ENCODE measurements at places on chromosomes 3 and 15.

DNA sequence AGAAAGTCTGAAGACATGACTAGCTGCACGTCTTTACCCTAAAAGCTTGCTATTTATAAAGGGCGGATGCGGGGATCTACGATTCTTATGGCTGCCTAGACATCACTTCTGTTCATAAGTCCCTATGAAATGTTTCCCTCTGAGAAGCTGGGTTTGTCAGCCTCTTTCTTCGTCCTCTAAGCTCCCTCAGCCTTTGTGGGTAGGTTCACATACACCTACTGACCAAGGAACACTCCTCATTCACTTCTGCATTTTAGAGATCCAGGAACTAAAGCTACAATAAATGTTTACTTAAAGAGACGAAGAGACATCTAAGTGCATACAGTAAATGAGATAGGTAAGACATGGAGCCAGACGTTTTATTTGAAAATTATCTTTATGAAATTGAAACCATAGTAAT lies 16.7 kb upstream of the RAMAC start:
- H3K36me3 ChIP-seq, result no peaks in the 10 kb centered on the region
- no peak for DNase-seq
- no peak overlapping the region for H3K4me3 ChIP-seq
- no peaks in the 10 kb centered on the region for H3K27me3 ChIP-seq

DNA sequence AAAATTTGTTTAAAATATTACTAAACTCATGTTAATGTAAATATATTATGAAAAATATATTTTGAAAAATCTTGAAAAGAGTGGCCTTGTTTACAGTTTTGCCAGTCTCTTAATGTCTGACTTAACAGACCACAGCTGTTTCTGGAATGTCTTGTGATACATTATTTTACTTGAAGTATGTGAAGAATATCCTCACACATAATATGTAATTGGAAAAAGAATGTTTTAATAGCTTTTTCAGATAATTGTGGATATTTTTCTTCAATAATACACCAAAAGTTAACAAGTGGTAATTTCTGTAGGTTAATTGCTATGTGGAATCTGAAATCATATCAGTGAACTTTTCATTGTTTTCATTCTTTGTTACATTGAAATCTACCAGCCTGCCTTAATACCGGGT lies 101.3 kb downstream of the UBE2E2 start:
- H3K27me3 ChIP-seq, result no peaks in the 10 kb centered on the region
- no peak for DNase-seq
- no peaks in the 10 kb centered on the region for H3K36me3 ChIP-seq
- H3K4me1 ChIP-seq, result peaks cover 10% of the 10 kb centered on the region

- peak overlapping the region; percentile 3 for H3K4me3 ChIP-seq
- no peaks in the 10 kb centered on the region for H3K27me3 ChIP-seq
- H3K27ac ChIP-seq, result no peak overlapping the region
Measured at GRCh38 chr3:15683253-15683652, 81.7 kb downstream of the BTD start.

GRCh38 chr15:51126842-51127241 lies 32.1 kb upstream of the TNFAIP8L3 start:
- H3K36me3 ChIP-seq, result no peaks in the 10 kb centered on the region
- no peak overlapping the region for H3K27ac ChIP-seq
- H3K4me1 ChIP-seq, result peaks cover 2% of the 10 kb centered on the region
- H3K27me3 ChIP-seq, result no peaks in the 10 kb centered on the region
- no peak overlapping the region for H3K4me3 ChIP-seq

- H3K4me3 ChIP-seq, result no peak overlapping the region
- H3K27ac ChIP-seq, result no peak overlapping the region
- DNase-seq, result no peak
- H3K4me1 ChIP-seq, result no peaks in the 10 kb centered on the region
- H3K36me3 ChIP-seq, result no peaks in the 10 kb centered on the region
Measured at GRCh38 chr3:60600848-60601247, 650.4 kb downstream of the FHIT start.

- H3K36me3 ChIP-seq, result no peaks in the 10 kb centered on the region
- H3K4me3 ChIP-seq, result no peak overlapping the region
- H3K27ac ChIP-seq, result no peak overlapping the region
- no peak for DNase-seq
- peaks cover 14% of the 10 kb centered on the region for H3K27me3 ChIP-seq
Measured at GRCh38 chr15:72797834-72798233, 14.3 kb upstream of the ADPGK start.

- no peak overlapping the region for H3K4me3 ChIP-seq
- DNase-seq, result no peak
- no peak overlapping the region for H3K27ac ChIP-seq
- H3K4me1 ChIP-seq, result no peaks in the 10 kb centered on the region
- H3K27me3 ChIP-seq, result no peaks in the 10 kb centered on the region
- H3K36me3 ChIP-seq, result no peaks in the 10 kb centered on the region
Measured at GRCh38 chr3:120119846-120120510, 25.7 kb upstream of the GSK3B start.

- no peaks in the 10 kb centered on the region for H3K36me3 ChIP-seq
- H3K4me1 ChIP-seq, result peaks cover 9% of the 10 kb centered on the region
- H3K4me3 ChIP-seq, result no peak overlapping the region
- H3K27ac ChIP-seq, result no peak overlapping the region
- no peaks in the 10 kb centered on the region for H3K27me3 ChIP-seq
Measured at GRCh38 chr3:196627918-196628231, 11.6 kb upstream of the NRROS start.

- peaks cover 2% of the 10 kb centered on the region for H3K4me1 ChIP-seq
- no peak overlapping the region for H3K4me3 ChIP-seq
- DNase-seq, result no peak
- no peaks in the 10 kb centered on the region for H3K36me3 ChIP-seq
Measured at GRCh38 chr3:127489357-127489756, 101.2 kb downstream of the TPRA1 start.

DNA sequence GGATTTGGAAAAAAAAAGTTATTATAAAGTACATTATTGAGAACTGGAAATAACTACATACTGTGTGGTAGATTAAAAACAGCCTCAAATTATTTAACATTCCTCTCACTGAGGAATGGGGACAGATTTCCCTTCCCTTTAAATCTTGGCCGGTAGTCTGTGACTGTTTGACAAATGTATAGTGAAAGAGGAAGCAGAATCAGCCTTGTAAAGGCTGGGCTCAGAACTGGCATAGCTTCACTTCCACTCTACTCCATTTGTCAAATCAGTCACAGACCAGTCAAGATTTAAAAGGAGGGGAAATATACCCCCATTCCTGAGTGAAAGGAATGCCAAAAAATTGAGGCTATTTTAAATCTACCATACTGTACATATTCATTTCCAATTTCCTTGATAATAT lies 18.2 kb upstream of the B4GALT4 start:
- H3K4me1 ChIP-seq, result no peaks in the 10 kb centered on the region
- H3K27ac ChIP-seq, result no peak overlapping the region
- H3K27me3 ChIP-seq, result no peaks in the 10 kb centered on the region
- DNase-seq, result no peak
- no peak overlapping the region for H3K4me3 ChIP-seq

GRCh38 chr3:111040959-111041358 lies 30.7 kb upstream of the NECTIN3 start:
- H3K4me3 ChIP-seq, result no peak overlapping the region
- no peak overlapping the region for H3K27ac ChIP-seq
- no peaks in the 10 kb centered on the region for H3K27me3 ChIP-seq
- no peaks in the 10 kb centered on the region for H3K4me1 ChIP-seq
- no peak for DNase-seq

All from mesenchymal stem cell (in vitro differentiated cells and primary cell).